ENCODE measurements at places on chromosomes 13 and 19.

DNA sequence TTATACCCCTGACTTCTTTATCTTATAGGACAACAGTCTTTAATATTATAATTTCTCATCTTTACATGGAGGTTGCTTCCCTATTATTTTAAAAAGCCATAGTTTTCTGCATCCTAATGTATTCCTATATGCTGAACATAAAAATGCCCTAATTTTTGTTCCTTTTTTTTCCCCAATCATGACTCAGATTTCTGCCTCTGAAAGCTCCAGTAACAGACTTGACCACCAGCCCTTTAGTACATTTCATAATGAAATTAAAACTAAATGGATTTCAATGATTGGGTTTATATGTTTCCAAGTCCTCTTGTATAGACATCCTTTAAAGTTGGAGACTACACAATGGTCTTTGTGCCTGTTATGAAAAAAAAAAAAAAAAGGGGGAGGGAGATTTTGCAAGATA lies 712.5 kb downstream of the DIAPH3 start:
- no peak for DNase-seq

DNA sequence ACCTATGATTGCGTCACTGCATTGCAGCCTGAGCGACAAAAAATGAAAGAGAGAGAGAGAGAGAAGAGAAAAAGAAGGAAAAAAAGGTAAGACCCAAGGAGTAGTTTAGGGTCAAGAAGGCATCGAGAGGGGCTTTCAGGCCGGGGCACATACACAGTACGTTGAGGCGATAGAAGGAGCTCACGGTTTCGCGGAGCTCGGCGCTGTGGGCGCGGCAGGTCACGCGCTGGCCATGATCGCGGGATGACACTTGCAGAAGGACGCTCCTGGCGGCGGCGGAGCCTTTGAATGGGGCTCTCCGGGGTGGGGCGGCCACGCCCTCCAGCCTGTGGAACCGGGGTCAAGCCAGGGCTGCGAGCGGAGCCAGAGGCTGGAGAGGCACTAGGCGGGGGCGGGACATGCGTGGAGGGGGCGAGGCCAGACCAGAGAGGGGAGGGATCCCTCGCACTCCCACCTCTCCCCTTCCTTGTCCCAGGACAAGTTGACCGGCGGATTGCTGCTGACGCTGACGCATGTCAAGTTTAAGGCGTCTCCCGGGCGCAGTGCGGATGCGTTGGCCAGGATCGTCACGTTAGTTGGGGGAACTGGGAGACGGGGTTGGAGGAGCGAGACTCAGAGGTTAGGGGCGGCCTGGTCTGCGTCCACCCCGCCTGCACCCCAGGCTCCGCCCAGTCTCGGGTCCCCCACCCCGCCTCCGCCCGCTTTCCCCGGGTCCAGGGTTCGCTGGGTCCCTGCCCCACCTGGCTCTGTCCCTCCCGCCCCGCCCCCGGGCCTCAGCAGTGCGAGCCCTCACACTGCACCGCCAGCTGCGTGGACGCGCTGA lies 6.9 kb downstream of the NPHS1 start:
- DNase-seq = no peak

GRCh38 chr13:109874484-109875454 lies 88.4 kb upstream of the IRS2 start:
- DNase-seq = no peak

- no peak for DNase-seq
These were observed at the start of gene SOX1 for GRCh38 chr13:112067116-112067741. SOX1 (plus strand) TSS chr13:112067149; CDS start chr13:112067659, 510 bp downstream.

DNA sequence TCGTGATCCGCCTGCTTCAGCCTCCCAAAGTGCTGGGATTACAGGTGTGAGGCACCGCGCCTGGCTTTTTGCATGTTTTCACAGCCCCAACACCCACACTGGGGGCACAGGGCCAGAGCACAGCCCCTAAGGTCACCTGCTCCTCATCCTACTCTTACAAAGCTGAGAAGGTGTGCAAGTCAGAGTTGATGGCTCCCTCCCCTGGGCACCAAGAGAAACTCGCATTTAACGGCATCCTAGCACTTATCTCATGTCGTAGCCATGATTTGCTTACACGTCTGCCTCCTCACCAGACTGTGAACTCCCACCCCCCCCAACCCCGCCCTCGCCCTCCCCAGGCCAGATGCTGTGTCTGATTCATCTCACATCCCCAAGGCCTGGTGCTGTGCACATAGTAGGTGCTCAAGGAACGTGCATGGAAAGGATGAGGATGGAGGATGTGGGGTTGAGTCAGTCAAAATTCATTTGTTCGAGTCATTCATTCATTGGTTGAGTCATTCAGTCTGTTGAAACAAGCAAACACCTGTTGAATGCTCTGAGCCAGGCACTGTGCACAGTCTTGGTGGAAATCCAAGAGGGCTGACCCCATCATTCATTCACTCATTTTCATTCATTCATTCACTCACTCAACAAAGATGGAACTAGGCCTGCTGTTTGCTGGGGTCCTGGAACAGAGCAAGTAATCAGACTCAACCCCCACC lies 11.3 kb downstream of the SHANK1 start:
- DNase-seq = no peak

DNA sequence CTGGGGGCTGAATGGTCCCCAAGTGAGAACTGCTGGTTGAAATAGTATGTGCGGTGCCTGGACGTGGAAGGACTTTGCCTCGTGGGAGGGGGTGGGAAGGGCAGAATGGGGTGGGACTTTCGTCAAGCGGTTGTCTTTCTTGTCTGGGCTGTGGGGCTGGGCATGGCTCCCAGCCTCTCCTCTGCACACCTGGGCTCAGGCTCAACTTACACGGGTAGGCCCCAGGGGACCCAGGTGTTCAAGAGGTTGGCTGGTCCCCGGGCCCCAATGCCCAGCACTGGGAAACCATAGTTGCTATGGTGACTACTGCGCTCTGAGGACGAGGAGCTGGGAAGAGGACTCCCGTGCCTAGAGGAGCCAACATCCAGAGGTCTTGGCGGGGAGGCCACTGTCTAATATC lies 7.3 kb downstream of the NWD1 start:
- no peak for DNase-seq

DNA sequence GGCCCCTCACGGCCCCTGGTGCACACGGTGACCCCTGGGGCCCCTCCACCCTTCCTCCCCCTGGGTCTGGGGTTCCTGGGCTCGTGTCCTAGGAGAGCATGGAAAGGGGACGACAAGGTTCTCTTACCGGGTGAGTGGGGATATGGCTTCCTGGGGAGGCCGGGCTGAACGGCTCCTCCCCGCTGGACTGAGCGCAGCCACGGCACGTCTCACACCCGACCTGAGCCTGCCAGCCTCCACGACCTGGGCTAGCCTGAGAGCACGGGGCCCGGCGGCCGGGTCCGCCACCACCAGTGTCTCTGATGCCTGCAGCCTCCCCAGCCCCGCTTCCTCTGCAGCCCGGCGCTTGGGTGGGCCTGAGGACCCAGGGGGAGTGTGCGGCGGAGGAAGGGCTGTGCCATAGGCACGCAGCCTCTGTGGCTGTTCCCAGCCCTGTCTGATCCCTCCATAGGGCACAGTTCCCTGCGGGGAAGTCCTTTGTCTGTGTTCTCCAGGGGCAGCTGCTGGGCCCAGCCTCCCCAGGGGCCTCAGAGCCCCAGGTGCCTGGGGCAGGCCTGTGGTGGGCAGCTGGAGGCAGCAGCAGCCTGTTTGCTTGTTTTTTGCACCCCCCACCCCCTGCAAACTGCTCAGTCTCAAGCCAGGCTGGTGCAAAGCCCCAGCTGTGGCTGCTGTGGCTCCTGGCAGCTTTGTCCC lies 15.0 kb downstream of the PLIN4 start:
- DNase-seq = no peak

DNA sequence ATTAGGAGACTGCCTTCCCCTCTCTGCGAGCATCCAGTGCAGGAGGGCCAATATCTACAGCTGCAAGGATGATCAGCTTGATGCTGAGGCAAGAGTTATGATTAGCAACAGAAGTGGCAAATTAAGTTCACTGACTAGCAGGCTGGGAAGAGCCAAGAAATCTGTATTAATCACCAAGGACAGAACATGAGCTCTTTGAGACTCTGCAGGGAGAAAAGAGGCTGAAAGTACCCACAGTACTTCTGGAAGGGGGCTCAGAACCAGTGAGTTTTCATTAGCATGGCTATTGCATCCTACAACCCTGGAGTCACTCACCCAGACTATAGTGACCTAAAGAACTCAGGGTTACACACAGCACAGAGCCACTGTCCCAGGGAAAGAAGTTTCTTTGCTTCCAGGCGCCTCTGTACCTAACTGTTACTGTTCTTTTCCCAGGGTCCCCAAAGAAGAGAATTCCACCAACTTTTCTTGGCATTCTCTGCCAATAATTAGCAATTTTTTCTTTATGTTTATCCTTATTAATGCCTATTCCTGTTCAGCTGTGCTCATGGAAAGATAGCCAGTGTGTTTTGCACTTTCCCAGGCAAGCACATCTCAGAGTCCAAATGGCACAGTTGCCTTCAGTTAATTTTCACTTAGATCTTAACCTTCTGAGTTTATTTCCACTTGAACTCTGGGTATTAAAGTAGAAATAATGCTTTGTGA lies 25.8 kb upstream of the MEDAG start:
- no peak for DNase-seq

DNA sequence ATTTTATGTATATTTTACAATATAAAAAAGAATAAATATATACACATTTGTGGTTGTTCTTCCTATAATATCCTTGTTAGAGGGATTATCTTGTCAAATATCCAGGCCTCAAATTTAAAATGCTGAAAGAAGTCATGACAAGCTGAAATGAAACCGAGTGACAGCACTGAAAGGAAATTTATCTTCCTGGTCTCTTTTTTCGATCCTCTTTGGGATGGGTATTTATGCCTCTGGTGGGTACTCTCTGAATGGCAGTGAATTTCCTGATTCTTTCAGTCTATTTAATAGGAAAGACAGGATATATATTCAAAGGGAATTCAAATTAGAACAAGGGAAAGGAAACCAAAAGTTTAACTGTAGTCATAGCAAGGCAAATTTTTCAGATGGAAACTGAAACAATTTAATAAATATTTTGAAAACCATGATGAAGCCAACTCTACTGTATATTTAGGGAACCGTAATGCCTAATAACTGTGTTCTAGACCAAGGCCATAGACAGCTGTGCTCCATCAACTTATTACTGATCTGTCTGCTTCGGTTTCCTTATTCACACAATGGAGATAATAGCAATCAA lies 97.9 kb downstream of the DLEU7 start:
- DNase-seq = no peak

DNA sequence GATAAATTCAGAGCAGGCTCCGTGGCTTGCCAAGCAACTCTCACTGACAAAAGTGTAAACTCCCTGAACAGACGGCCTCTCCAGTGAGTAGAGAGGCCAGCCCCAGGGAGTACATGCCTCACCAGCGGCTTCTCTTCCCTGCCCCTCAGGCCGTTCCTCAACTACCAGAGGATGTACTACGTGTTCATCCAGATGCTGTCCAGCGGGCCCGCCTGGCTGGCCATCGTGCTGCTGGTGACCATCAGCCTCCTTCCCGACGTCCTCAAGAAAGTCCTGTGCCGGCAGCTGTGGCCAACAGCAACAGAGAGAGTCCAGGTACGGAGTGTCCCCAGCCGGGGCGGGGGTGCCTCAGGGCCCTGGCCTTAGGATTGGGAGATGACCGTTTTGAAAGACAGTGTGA lies 93.4 kb upstream of the MCF2L start:
- DNase-seq = no peak

- no peak for DNase-seq
These were observed 18.5 kb upstream of the LPAR6 start for GRCh38 chr13:48431431-48431830.

DNA sequence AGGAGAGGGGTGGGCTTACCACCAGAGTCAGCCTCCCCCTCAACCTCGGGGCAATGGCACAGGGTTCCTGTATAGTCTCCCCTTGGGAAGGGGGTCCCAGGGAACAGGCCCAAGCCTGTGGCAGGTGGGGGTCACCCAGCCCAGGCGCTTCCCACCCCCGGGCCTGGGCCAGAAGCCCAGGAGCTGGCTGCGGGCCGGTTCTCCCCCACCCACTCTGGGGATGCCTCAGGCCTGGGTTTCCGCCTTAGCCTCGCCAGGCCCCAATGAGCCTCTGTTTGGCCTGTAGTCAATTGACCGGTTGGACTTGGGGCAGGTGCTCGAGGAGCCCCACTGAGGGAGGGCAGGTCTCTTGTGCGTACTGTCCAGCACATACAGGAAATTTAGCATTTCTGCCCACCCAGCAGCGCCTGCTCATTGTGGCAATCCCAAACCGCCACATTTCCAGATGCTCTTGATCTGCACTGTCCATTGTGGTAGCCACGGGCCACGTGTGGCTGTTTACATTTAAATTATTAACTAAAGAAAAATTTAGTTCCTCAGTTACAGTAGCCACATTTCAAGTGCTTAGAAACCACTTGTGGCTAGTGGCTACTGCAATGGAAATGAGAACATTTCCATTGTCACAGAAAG lies 9.9 kb downstream of the LYL1 start:
- no peak for DNase-seq

Data from GM12865 (cell line).